ENCODE measurements at places on chromosomes 2 and 18. TPM values are rescaled to one million over a fixed set of nuclear protein-coding genes. Genes with fewer than 3 reads are reported as not detected.

The CTNNA2 gene
- 7.5 TPM for polyA plus RNA-seq

The CCBE1 gene
- polyA plus RNA-seq, result 2.5 TPM

The NEU4 gene
- 0.67 TPM for polyA plus RNA-seq

The PIKFYVE gene
- 16.7 TPM for polyA plus RNA-seq

The RAB6D gene
- polyA plus RNA-seq, result 0.46 TPM

The TTN gene
- polyA plus RNA-seq, result 0.90 TPM

GRCh38 chr2:138271467-138271866 is 230.1 kb upstream of the SPOPL start:
- H3K27ac ChIP-seq, result no peak overlapping the region
- H3K4me1 ChIP-seq, result peaks cover 3% of the 10 kb centered on the region

DNA sequence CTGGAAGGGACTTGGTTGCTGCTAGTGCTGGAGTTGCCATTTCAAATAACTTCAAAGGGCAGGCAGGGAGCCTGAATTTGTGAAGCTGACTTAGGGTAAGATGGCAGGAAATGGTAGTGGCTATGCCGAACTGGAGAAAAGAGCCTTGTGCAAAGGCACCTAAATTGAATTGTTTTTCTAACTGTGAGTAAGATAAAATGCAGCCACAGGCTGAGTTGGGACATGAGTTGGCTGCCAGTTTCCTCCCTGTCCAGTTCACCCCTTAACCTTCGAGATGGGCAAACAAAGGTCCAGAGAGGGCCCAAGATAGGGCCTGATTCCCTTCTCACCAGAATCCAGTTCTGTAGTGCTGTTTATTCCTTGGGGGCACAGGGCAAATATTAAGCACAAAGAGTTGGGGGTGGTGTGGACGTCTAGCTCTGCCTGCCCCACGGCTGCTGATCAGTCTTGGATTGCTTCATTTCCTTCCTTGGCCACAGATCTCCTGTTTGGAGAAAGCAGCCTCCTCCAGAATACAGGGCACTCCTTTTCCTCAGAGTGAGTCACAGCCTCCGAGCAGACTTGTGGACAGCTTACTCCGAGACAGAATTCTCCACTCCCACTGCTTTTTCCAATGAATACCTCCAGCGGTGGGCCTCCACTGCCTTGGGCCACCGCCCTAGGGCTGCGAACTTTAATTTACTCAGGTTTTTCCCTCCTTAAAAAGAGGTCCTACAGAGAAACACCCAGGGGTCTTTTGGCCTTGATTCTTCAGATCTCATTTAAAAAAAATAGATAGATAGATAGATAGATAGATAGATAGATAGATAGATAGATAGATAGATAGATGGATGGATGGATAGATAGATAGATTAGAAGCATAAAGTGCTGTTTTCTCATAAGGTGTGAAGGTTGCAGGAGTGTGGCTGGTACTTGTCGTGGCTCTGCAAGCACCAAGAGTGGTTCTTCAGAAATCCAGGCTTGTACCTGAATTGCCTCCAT is 18.4 kb upstream of the SLC20A1 start:
- H3K27me3 ChIP-seq, result no peaks in the 10 kb centered on the region
- peaks cover 5% of the 10 kb centered on the region for H3K4me1 ChIP-seq
- H3K36me3 ChIP-seq, result no peaks in the 10 kb centered on the region
- no peak for DNase-seq

DNA sequence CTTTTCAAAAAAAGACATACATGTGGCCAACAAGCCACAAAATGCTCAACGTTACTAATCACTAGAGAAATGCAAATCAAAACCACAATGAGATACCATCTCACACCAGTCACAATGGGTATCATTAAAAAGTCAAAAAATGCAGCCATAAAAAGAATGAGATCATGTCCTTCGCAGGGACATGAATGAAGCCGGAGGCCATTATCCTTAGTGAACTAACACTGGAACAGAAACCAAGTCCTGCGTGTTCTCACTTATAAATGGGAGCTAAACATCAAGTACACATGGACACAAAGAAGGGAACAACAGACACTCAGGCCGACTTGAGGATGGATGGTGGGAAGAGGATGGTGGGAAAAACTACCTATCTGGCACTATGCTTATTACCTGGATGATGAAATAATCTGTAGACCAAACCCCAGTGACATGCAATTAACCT is 17.8 kb upstream of the ATL2 start:
- no peak overlapping the region for H3K27ac ChIP-seq
- no peaks in the 10 kb centered on the region for H3K27me3 ChIP-seq
- no peak for DNase-seq

DNA sequence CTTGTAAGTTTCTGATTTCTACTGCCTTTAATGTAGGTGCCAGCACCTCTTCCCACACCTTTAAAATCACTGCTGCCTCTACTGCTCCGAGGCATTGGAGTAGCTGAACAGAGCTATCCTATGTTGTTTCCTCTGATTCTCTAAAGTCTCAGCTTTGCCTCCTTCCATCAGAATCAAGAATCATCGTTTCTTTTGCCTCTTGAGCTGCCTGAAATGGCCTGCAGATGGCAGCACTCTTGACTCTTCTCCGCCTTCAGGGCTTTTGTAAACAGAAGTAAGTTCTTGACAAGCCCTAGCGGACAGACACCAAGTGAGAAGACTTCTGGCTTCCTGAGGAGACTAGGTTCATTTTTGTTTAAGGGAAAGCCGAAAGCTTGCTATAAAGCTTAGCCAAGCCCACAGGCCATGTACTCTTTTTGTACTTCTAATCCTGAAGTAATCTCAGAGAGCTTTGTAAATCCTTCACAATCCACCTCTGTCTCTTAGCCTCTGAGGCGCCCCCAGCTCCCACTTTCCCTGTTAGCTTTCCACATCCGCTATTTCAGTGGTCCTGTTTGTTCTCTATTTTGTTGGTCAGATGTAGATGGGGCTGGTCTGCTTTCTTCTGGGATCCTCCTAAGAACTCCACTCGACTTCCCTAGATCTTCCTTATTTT is 48.4 kb downstream of the GTF3C3 start:
- H3K4me1 ChIP-seq, result no peaks in the 10 kb centered on the region
- no peaks in the 10 kb centered on the region for H3K36me3 ChIP-seq
- H3K27ac ChIP-seq, result no peak overlapping the region
- no peak overlapping the region for H3K4me3 ChIP-seq
- peak; percentile 49 for DNase-seq

DNA sequence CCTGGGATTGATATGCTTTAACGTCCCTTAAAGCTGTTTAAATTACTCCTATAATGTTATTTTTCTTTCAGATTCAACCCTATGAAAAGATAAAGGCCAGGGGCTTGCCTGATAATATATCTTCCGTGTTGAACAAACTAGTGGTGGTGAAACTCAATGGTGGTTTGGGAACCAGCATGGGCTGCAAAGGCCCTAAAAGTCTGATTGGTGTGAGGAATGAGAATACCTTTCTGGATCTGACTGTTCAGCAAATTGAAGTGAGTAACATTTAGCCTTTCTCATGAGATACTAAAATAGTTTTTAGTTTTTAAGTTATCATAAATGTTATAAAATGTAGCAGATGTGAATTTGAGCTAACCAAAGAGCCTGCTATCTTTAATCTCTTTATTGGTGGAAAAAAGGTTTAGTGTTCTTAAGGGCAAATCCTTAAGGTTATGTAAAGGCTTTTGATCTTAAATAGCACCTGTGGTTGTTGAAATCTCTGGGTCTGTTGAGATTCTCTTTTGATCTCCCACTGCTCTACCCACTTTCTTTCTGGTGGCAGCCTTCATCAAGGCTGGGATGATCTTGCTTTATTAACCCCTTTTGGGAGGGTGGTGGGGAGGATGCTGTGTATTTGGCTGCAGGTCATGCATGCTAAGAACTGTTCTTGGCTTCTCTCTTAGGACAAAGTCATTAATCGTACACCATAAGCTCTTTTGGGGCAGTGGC is 40.9 kb downstream of the UGP2 start:
- DNase-seq, result no peak
- no peaks in the 10 kb centered on the region for H3K27me3 ChIP-seq
- H3K4me3 ChIP-seq, result no peak overlapping the region

DNA sequence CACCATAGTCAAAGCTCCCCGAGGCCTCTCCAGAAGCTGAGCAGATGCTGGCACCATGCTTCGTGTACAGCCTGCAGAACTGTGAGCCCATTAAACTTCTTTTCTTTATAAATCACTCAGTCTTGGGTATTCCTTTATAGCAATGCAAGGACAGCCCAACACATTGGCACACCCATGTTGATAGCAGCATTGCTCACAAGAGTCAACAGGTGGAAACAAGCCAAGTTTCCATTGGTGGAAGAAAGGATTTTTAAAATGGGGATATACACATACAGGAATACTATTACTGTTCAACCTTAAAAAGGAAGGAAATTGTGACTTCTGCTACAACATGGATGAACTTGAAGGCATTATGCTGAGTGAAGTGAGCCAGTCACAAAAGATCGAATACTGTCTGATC is 186.8 kb upstream of the RAB12 start:
- H3K27ac ChIP-seq, result no peak overlapping the region
- DNase-seq, result no peak
- no peaks in the 10 kb centered on the region for H3K4me1 ChIP-seq
- H3K36me3 ChIP-seq, result no peaks in the 10 kb centered on the region
- peaks cover 3% of the 10 kb centered on the region for H3K27me3 ChIP-seq

DNA sequence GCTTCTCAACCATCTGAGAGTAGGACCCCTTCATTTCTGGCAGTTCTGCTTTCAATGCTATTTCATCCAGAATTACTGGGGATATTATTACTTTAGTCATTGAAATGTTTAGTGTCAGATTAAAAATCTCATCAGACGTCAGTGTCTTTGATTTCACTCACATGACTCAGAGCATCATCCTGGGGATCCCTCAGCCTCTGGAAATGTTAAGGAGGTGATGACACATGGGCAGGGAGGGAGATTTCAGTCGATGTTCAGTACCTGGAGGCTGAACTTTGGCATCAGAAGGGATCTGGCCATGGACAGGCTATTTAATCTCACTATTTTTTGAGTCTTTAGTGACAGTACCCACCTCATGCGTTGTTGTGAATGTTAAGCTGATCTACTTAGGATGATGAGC is 39.1 kb downstream of the OSBPL6 start:
- no peak overlapping the region for H3K27ac ChIP-seq
- no peaks in the 10 kb centered on the region for H3K27me3 ChIP-seq
- no peak for DNase-seq

DNA sequence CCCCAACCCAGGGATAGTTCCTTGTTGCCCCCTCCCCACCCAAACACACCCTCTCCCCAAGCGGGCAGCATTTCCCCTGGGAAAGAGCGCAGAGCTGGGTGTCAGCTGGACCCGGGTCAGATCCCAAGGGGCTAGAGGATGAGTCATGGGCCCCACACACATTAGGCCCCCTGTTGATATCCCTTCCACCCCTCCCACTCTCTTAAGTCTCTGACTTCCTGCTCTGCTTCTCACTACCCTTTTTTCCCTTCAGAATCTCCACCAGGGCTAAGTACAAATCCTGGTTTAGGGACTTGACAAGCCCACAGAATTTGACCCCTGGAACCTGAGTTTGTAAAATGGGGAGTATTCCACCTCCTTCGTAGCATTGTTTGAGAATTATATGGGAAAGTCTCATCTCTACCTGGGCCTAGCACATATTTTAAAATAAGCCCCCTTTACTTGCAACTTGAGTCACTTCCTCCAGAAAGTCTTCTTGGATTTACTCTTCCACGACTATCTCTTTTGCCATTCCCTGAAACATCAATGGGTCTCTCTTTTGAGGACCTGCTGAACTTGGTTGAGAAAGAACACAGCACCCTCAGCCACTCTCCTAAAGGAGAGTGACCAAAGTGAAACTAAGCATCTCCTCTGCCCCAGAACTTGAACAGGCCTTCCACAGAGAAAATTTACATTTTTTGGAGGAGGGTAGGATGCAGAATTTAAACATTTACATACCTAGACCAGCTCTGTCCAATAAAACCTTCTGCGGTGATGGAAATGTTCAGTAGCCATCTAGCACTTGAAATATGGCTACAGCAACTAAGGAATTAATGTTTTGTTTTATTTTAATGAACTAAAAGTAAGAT is 4.7 kb downstream of the RTKN start:
- H3K4me3 ChIP-seq, result no peak overlapping the region
- H3K36me3 ChIP-seq, result peaks cover 32% of the 10 kb centered on the region
- H3K27me3 ChIP-seq, result peaks cover 9% of the 10 kb centered on the region
- peaks cover 23% of the 10 kb centered on the region for H3K4me1 ChIP-seq
- DNase-seq, result no peak

DNA sequence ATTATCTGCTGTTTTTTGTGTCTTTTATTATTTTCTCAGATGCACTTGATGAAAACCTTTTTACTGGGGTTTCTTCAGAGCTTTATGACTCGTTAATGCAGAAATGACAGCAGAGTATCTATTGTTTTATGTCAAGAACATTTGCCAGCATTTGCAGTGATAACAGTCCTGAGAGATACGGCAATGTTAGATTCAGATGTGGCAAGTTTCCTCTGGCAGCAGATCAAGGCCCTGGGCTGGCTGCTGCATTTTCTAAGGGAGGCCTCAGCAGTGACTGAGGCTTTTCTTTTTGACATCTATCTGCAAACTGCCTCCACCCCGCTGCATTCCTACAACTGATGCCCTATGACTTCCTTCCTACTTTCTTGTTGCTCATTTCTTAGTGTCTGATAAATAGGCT is 40.2 kb downstream of the EFEMP1 start:
- no peak overlapping the region for H3K4me3 ChIP-seq
- H3K27me3 ChIP-seq, result no peaks in the 10 kb centered on the region
- H3K27ac ChIP-seq, result no peak overlapping the region
- H3K36me3 ChIP-seq, result no peaks in the 10 kb centered on the region

DNA sequence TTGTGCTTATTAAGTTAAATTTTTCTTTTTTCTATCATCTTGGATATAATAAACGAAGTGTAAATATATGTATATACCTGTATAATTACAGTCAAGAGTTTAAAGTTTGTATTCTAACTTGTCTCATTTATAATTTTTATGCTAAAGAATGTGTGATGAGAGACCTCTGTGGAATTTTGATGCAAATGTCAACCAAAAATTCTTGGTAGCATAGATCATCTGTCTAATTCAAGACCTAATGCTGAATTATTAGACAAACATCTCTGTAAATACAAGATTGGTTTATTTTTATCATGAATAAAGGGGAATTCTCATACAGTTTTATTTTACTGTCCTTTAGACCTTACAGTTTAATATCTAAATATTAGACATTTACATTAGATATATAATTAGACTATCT is 149.2 kb upstream of the VWC2L start:
- no peak for DNase-seq
- no peak overlapping the region for H3K27ac ChIP-seq
- no peaks in the 10 kb centered on the region for H3K27me3 ChIP-seq
- H3K4me1 ChIP-seq, result no peaks in the 10 kb centered on the region
- H3K36me3 ChIP-seq, result no peaks in the 10 kb centered on the region
- H3K4me3 ChIP-seq, result no peak overlapping the region

GRCh38 chr2:36449943-36450392 is 94.4 kb downstream of the CRIM1 start:
- no peaks in the 10 kb centered on the region for H3K27me3 ChIP-seq
- DNase-seq, result no peak
- no peak overlapping the region for H3K4me3 ChIP-seq
- peak overlapping the region; percentile 62 for H3K27ac ChIP-seq
- H3K36me3 ChIP-seq, result peaks cover 6% of the 10 kb centered on the region

DNA sequence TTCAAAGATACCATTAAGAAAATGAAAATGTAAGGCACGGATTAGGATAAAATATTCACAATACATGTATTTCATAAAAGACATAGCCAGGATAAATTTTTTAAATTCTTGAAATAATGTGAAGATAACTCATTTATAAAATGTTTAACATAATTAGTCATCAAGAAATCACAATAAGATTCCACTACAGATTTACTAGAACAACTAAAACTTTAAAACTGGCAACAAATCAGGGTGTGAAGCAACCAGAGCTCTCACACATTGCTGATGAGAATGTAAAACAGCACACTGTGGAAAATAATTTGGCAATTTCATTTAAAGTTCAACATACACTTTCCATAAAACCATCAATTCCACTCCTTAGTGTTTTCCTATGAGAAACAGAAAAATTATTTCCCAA is 89.6 kb upstream of the UBE2E3 start:
- no peak overlapping the region for H3K27ac ChIP-seq
- no peak overlapping the region for H3K4me3 ChIP-seq
- H3K4me1 ChIP-seq, result no peaks in the 10 kb centered on the region
- H3K27me3 ChIP-seq, result no peaks in the 10 kb centered on the region

All from large intestine (tissue), 12 donors.